Astrocyte (in vitro differentiated cells and primary cell): ENCODE measurements at places on chromosomes 5 and 9. TPM values are rescaled to one million over a fixed set of nuclear protein-coding genes. Genes with fewer than 3 reads are reported as not detected.

DNA sequence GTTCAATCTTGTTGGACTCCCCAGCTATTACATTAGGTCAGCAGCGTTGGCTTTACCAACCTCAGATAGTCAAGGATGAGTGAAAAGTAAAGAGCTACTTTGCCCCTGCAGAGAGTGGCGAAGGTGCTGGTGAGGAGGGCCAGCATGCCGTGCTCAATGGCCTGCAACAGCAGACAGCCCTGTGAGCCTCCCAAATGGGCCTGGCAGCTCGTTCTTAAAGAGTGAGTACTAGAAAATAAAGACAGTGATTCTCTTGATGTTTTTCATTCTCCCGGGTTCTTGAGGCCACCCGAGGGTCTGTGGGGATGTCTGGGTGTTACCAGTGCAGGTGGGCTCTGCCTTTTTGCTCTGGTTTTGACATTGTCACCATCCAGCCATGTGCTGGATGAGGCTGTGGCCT lies 16.2 kb downstream of the GADD45G start:
- DNase-seq: no peak

DNA sequence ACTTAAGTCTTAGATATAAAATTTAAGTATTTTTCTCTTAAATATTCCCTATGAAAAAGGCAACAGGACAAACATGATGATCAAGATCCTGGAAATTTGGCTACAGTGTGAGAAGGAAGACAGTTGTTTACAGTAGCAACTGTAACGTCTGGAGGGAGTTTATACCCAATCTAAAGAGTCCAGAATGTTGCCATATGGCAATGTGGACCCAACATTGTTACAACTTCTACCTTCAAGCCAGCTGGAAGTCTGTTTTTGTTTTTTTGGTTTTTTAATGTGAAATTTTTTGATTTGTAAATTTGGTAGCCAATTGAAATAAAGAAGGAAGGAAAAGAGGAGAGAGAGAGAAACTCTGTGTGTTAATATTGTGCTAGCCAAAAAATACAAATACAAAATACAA lies 233.4 kb downstream of the CHSY3 start:
- no peak for DNase-seq

The CER1 gene
- total RNA-seq: 2.2 and 2.8 TPM in 2 replicates

DNA sequence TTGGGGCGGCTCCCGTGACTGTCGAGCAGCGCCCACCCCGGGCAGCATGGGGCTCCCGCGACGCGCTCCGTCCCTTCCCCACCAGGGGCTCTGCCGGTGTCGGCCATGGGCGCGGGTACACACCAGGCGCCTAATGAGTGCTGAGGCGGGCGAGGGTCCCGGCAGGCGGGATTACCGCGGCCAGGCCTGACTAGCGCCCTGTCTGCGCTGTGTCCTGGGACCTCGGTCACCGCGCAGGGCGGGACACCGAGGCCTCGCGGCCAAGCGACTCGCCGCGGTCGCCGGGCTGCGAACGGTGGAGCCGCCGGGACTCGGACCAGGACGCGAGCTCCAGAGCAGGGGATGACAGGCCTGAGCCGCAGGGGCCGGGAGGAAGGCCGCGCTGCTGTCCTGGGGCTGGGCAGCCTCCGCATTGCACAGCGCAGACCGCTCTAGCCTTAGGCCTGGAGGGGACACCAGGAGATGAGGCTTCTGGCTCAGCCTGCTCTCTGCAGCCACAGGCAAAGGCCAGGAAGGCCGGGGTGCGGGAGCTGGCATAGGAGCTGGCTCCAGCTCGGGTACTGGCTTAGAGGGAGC lies 14.1 kb downstream of the LCN10 start:
- DNase-seq: no peak

DNA sequence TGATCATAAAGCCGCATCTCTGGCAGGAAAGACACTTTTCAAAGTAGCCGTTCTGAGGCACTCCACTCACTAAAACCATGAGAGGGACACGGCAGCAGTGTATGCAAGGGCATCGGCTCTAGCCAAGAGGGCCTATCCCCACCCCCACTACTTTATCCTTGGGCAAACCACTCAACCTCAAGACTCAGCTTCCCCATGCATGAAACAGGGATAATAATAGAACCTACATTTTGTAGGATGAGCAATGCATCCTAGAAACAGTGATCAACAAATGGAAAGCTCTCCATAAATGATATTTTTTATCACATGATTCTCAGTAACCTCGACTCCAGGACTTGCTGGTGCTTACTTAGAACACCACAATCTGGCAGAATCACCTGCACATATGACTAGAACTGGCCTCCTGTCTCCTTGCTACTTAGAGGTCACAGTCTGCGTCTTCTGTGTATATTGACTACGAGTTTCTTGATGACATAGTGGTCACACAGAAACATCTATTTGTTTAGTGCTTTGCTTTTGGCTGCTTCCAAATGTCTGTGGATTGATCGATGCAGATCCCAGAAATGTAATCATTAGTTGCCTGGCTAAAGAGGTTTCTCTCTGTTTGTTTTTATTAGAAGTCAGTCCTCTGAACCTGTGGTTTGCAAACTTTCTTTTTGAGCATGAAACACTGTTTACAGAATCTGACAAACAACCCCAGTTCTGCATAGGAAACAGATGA lies 102.1 kb downstream of the LHFPL2 start:
- no peak for DNase-seq

- DNase-seq: peak; percentile 3
These were observed at the start of gene IRX4 for GRCh38 chr5:1882337-1883119. TSS of gene IRX4 (minus strand) at chr5:1882925. CDS start at chr5:1882647, 278 bp downstream.

DNA sequence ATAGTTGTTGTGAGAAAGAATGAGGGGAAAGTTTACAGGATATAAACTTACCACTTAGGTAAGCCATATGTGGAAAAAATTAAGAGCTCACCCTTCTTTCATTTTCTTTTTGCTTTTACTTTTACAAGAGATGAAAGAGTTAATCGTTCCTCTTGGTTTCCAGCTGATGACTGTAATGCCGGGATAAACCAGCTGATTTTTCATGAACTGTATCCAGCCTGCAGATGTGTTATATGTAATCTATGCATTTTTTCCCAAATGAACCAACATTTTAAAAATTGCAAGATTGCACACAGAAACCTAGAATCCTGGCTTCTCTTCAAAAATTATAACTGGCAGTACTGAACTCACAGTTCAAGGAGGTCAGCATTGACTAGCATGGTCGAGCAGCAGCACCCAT lies 185.9 kb downstream of the GRIA1 start:
- no peak for DNase-seq

The CRHBP gene
- 2.5 and 4.7 TPM in 2 replicates for total RNA-seq

GRCh38 chr5:168244838-168245559 lies 46.4 kb upstream of the WWC1 start:
- DNase-seq: peak; percentile 22

GRCh38 chr5:122163121-122164069 lies 34.0 kb downstream of the ZNF474 start:
- DNase-seq: peak; percentile 97

The REXO4 gene
- total RNA-seq: 19.7 and 22.5 TPM in 2 replicates

DNA sequence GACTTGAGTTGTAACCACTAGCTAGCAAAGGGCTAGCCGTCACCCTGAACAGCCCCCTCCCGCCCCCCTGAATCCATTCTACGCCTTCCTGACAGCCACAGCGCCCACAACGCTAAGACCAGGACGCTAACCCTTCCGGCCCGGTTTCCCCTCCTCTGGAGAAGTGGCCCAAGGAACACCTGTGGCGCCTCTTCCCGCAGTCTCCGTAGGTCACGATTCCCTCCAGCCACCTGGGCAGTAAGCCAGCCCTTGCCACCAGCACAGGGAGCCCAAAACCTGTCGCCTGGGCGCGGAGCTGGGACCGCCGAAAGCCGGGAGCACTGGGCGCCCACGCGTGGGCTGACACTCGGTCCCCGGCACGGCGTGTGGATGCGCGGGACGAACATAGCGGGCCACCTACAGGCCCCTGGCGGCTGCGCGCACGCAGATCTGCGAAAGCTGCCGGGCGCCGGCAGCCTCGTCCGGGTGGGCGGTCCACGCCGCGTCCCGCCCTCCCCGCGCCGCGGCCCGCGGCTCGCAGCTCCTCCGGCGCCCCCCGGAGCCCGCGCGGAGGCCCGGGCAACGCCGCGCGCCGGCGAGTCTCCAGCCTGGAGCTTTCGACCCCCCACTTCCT lies 596 bp downstream of the IRF1 start:
- peak; percentile 43 for DNase-seq

The SPAG8 gene
- 0.46 and 0.52 TPM in 2 replicates for total RNA-seq

- no peak for DNase-seq
These were observed 58.3 kb upstream of the SHB start for GRCh38 chr9:38127271-38127839.

GRCh38 chr5:2432076-2432920 lies 319.2 kb downstream of the IRX2 start:
- DNase-seq: no peak

The STPG3 gene
- total RNA-seq: not detected in 2 replicates

GRCh38 chr5:132251220-132251725 lies 6.2 kb upstream of the PDLIM4 start:
- peak; percentile 45 for DNase-seq

The CFAP77 gene
- total RNA-seq: 0.36 TPM in 1 of 2 replicates, not detected in the other

DNA sequence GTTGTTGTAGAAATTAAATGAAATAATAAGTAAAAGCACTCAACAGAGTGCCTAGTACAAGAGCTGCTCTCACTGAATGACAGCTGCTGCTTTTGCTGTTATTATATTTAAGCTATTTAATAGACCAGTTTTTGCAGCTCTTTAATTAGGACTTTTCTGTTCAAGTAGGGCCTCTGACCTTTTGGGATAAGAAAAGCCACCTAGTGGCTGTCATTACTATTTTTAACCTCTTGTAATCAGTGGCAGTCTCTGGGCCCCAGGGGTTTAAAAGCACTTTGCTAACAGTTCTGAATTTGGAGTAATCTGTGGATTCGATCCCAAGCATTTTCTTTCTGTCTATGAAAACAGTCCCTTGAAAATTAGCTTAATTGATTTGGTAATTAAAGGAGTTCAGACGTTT lies 121.1 kb downstream of the NUDT12 start:
- no peak for DNase-seq

The FAM153A gene
- not detected in 2 replicates for total RNA-seq

DNA sequence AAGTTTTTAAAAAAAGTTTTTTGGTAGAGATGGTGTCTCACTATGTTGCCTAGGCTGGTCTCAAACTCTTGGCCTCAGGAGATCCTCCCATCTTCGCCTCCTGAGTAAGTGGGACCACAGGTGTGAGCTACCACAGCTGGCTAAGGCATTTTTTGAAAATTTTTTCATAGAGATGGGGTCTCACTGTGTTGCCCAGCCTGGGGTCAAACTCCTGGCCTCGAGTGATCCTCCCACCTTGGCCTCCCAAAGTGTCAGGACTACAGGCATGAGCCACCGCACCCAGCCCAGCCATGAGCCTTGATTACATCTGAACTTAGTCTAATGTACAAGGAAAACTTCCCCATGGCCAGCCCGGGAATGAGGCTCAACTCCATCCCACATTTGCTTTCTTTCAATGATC lies 77.5 kb upstream of the PCA3 start:
- DNase-seq: no peak

DNA sequence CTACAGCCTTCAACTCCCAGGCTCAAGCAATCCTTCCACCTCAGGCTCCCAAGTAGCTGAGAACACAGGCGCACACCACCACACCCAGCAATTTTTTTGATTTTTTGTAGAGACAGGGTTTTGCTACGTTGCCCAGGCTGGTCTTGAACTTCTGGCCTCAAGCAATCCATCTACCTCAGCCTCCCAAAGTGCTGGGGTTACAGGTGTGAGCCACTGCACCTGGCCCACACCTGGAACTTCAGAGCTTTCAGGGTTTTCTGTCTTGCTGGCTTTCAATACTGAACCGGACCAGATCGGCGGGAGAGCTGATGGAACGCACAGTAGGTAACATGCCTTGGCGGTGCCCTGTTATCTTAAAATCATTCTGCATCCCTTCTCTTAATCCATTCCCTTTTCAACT lies 30.8 kb downstream of the IPPK start:
- no peak for DNase-seq
